ENCODE measurements at places on chromosomes 7 and 10.

GRCh38 chr7:144786522-144786921, 49.3 kb downstream of the TPK1 start:
- no peak for DNase-seq

- DNase-seq = no peak
Measured at GRCh38 chr7:100266576-100267354, 40.7 kb upstream of the SPDYE3 start.

DNA sequence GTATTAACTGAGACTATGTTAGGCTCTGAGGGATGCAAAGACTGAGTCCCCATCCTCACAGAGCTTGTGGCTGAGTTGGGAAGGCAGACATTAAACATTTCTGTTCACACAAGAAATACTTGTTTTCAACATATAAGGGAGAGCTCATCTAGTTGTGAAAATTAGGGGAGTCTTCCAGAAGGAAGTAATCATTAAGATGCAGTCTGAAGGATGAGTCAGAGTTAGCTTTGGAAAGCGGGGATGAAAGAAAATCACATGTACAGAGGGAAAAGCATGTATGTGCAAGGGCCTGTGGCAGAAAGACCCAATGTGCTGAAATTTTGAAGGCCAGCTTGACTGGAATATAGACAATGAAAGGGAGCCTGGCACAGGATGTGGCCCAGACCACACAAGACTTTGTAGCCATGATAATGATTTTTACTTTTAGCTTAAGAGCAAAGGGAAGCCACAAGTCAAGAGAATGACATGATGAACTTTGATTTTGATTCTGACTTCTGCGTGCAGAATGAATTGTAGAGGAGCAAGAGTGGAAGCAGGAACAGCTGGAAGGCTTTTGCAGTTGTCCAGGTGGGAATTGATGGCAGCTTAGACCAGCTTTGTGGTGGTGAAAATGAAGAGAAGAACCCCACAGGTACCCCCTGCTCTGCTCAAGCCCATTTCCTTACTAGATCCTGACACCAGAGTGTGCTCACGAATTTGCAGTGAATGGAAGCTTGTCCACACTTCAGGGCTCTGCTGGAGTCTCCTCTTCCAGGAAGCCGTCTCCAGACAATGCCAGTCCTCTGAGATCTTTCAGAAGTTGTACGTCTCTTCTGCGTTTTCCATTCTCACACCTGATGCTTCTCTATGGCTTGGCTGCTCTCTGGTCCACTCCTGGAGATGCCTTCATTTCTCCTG, 115.6 kb downstream of the ATXN7L1 start:
- peak; percentile 12 for DNase-seq

- no peak for DNase-seq
Measured at GRCh38 chr7:29764227-29764626, 42.1 kb upstream of the WIPF3 start.

GRCh38 chr10:131168238-131168875, 143.2 kb downstream of the TCERG1L start:
- no peak for DNase-seq

DNA sequence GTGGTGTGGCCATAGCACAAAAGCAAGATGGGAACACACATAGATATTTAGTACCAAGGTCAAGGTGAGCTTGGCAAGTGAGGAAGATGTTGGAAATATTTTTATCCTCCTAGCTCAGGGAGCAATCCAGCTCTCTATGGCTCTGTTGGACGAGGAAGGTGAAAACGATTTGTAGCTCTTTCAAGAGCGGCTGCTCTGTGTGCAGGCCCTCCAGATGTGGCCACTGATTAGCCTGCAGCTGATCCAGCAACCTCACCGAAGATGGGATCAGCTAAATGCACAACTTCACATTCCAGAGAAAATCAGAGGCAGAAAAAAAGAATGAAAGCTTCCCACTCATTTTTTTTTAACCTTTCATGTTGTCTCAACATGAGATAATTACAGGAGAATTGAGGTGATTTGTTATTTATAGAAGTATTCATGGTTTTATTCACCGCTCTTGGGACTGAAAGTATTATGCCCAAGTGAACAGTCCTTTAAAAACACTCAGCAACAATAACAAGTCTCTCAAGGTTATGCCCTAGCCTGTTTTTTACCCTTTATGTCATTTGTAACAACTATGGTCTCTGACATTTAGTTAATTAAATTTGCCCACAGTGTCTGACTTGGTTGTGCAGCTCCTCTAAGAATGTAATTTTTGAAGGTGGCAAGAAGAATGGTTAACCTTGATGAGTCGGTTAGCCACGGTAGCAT, 213.6 kb upstream of the ADARB2 start:
- no peak for DNase-seq

- no peak for DNase-seq
Measured at GRCh38 chr10:120765226-120765803, 85.8 kb upstream of the WDR11 start.

- DNase-seq = no peak
Measured at GRCh38 chr7:74059681-74060588, 23.7 kb upstream of the LIMK1 start.

- no peak for DNase-seq
Measured at GRCh38 chr7:4074407-4074806, 607.7 kb upstream of the FOXK1 start.

DNA sequence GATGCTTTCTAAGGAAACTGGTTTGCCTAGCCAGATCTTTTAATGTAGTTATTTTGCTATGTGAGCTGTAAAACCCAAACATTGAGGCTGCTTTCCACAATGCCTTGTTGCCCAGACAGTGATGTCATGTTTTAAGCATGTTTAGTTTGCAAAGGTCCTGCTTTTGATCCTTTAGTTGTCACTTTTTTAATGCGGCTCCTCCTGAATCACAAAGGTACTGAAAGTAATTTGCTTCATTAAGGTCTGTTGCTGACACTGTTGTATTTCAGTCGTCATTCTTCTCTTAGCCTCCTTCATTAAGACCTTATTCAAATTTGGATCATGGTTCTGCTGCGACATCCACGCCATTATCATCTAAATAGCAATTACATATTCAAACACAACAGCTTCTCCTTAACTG, 10.6 kb downstream of the RPA3 start:
- no peak for DNase-seq

DNA sequence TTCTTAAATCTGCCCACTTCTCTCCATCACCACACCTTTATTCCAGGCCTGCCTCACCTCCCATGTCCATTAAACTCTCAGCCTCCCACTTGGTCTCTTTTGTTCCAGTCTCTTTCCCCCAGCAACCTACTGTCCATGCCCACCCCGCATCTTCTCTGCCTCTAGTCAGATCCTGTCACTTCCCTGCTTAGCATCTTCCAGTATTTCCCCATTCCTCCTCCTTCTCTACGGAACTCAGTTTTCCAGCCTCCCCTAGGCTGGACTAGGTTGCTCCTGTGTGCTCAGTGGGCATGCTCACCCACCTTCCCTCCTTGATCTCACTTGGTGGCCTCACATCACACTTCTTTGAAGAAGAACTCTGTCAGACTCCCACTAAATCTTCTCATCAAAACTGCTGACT, 179.8 kb downstream of the BAMBI start:
- no peak for DNase-seq

DNA sequence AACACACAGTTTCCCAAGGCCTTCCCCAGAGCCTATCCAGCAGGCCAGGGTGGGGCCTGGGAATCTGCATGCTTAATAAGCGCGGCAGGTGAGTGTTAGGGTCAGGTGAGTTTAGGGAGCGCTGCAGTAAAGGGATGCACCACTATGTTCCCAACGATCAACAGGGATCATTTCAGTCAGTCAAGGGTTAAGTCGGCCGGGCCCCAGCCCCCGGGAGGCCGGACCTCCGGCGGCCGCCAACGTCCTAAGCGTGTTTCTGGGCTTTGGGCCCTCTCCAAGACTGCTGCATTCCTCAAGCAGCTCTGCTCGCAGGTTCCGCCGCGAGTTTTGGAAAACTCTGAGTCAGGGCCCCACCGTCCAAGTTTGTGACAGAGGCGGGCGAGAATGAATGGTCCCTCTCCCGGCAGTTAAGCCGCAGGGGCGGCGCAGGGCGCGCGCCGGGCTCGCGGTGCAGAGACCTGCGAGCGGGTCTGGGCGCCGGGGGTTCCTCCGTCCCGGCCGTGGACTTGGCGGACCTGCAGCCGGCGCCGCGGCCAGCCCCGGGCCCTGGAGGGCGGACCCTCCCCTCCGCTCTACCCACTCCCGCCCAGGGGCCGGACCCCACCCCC, 81.6 kb downstream of the ARHGAP22 start:
- DNase-seq = no peak

GRCh38 chr7:657565-658119, 68.9 kb upstream of the DNAAF5 start:
- DNase-seq = no peak

- DNase-seq = peak; percentile 65
Measured at GRCh38 chr10:110843031-110843430, 28.7 kb upstream of the PDCD4 start.

- no peak for DNase-seq
Measured at GRCh38 chr10:68032113-68032512, 43.0 kb downstream of the HERC4 start.

- no peak for DNase-seq
Measured at GRCh38 chr10:59970396-59971368, 64.3 kb upstream of the CCDC6 start.

DNA sequence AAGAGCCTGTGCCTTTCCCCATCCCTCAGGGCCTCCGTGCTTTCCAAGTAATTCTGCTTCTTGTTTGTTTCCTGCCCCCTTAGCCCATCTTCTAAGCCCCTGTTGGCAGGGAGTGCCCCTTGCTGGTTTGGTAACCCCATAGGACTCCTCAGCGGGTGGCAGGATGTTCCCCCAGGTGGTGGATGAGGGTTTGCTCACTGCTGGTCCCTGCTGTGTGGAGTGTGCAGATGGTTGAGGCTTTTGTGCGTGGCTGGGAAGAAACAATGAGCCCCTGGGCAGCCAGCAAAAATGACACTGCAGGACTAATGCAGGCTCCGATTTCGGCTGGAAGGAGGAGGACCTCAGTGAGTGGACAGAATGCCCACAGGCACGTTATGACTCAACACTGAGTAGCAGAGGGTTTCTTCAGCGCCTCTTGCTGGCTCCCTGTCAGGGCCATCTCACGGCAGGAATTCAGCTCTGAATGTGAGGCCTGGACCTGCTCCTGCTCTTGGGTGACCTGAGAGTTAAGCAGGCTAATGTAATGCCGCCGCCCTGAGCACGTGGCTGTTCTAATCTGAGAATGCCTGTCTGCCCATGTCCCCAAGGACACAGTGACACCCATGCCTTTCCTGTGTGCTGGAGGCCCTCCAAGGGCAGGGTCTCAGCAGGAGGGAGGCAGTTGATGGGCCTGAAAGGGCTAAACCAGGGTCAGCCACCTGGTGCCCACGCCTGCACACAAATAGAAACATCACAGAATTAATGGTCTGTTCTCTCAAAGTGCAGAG, 16.6 kb downstream of the BAG3 start:
- no peak for DNase-seq

GRCh38 chr7:157519798-157520244, 183.0 kb downstream of the DNAJB6 start:
- no peak for DNase-seq

GRCh38 chr10:121426307-121426706, 171.9 kb downstream of the FGFR2 start:
- DNase-seq = no peak
